ENCODE measurements at places on chromosomes 6 and 20. TPM values are rescaled to one million over a fixed set of nuclear protein-coding genes. Genes with fewer than 3 reads are reported as not detected.

The NKAPL gene
- polyA plus RNA-seq = 0.60 TPM

The NMBR gene
- polyA plus RNA-seq = not detected

The DAAM2 gene
- polyA plus RNA-seq = 4.2 TPM

The OR2H1 gene
- polyA plus RNA-seq = not detected

The CLPSL1 gene
- not detected for polyA plus RNA-seq

The COL9A1 gene
- polyA plus RNA-seq = 0.60 TPM

The NR2E1 gene
- not detected for polyA plus RNA-seq

The BPIFB4 gene
- not detected for polyA plus RNA-seq
